AG20443 (cell line): ENCODE measurements at places on chromosomes 6 and 20.

GRCh38 chr6:147974376-147974775 is 368.3 kb upstream of the SASH1 start:
- no peak for DNase-seq

- peak; percentile 60 for DNase-seq
Measured at GRCh38 chr20:60206259-60206658, 248.0 kb downstream of the CDH26 start.

GRCh38 chr6:154683756-154684523 is 49.3 kb upstream of the SCAF8 start:
- peak; percentile 56 for DNase-seq

DNA sequence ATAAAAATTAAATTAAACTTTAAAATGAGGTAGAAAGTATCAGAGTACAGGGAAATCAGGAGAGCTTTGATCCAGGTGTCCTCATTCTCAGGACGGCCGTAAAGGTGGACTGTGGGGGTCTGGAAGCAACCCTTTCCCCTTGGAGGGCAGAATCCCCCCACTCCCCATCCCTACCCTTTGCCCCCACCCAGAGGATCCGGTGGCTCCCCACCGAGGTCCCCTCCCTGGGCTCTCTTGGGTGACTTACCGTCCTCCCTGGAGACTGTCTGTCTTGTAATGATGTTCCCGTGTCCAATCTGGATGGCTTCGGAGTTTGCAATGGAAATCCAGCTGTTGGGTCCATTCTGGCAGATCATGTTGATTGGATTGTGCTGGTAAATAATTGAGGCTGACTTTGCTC is 7.3 kb downstream of the ZBP1 start:
- no peak for DNase-seq

DNA sequence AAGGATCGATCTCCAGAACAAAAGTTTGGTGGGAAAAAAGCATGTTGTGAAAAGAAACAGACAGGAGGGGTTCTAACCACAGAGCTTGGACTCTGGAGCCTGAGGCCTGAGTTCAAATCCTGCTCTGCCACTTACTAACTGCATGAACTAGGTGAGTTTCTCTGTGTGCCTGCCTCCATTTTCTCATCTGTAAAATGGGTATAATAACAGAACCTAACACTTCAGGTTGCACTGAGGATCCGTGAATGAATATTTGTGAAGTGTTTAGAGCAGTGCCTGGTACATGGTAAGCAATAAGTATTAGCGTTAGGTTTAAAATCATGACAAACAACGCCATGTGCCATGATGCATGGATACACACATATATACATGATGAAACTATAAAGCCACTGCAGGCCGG is 36.6 kb downstream of the TTLL9 start:
- no peak for DNase-seq

DNA sequence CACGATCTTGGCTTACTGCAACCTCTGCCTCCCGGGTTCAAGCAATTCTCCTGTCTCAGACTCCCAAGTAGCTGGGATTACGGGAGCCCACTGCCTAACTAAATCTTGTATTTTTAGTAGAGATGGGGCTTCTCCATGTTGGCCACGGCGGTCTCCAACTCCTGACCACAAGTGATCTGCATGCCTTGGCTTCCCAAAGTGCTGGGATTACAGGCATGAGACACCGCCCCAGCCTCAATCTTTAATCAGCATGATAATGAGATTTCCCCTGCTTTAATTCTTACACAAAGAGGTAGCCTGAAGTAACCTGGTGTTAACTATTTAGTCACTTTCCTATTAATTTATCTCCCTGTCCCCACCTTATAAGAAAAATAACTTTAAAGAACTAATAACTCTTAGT is 31.3 kb upstream of the TRDN start:
- no peak for DNase-seq

GRCh38 chr6:20708367-20709124 is 174.3 kb downstream of the CDKAL1 start:
- DNase-seq, result peak; percentile 20

GRCh38 chr6:28901831-28902230 is 22.0 kb downstream of the TRIM27 start:
- no peak for DNase-seq

DNA sequence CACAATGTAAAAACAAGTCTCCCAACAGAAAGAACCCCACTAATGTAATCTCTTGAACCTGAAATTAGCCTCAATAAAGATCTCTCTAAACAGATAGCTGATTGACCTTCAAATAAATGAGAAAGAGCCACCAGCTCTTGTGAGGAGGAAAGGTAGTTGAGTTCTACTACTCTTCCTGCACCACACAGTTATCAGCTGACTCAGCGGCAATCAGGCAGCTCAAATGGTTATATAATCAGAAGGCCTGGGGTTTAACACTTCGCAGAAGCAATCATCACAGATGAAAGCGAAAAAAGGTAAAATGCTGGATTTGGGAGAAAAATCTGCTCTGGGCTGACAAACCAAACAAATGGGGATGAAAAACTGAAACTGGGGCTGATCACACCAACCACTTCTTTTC is 91.8 kb downstream of the CHD6 start:
- no peak for DNase-seq

DNA sequence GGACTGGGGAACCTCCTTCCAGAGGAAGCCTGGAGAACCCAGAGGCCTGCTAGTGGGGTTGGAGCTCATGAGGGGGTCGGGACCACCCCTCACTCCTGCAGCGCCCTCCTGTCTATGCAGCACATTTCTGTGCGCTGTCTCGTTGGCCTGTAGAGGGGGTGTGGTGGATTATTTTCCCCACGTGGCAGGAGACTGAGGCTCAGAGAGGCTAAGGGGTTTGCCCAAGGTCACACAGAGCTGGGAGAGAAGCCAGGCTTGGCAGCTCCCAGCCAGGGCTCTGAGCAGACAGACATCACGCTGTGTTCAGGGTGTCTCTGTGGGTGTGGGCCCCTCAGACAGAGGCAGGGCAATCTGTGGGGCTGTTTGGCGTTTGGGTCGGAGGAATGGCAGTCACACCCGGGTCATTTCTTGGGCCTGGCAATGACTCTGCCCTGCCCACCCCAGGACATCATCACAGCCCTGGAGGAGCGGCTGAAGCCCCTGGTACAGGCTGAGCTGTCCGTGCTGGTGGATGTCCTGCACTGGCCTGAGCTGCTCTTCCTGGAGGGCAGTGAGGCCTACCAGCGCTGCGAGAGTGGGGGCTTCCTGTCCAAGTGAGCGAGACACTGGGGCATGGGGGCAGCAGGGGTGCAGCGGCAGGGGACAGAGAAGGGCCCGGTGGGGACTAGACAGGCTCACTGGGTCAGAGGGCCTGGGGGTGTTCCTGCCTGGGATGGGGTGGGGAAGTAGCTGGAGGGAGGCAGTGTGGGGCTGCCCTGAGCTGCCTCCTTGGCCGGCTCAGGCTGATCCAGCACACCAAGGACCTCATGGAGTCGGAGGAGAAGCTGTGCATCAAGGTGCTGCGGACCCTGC is 27.7 kb downstream of the UQCC2 start:
- no peak for DNase-seq

GRCh38 chr6:116278481-116278829 is 1.3 kb downstream of the TSPYL1 start:
- DNase-seq, result no peak

DNA sequence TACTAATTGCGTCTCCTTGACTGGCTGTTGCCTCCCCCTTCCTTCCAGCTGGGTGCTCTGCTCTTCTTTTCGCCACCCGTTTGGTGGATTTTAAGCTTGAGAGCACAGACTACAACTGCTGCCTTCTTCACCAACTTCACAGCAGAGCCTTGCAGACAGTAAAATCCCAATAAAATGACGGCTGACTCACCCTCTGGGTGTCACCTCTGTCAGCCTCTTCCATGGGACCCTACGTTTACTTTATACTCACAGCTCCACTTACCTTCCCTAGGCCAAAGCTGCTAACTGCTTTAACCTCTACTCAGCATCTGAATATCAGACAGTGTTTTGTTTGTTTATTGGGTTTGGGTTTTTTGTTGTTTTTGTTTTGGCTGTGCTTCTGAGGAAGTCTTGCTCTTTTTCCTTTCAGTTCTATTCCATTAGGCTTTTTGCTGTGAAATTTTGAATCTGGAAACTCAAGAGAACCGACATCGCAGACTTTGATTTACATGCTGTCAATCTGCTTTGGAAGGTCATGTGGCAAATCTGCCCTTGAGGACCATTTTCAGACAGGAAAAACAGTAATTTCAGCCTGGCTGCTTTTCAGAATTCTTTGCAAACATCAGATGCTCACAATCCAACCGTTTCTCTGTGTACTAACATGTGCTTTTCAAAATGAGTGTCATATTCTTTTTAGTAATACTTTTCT is 2.4 kb downstream of the AGPAT4 start:
- DNase-seq, result no peak

- DNase-seq, result no peak
Measured at GRCh38 chr20:9100691-9101090, 31.8 kb downstream of the PLCB4 start.

DNA sequence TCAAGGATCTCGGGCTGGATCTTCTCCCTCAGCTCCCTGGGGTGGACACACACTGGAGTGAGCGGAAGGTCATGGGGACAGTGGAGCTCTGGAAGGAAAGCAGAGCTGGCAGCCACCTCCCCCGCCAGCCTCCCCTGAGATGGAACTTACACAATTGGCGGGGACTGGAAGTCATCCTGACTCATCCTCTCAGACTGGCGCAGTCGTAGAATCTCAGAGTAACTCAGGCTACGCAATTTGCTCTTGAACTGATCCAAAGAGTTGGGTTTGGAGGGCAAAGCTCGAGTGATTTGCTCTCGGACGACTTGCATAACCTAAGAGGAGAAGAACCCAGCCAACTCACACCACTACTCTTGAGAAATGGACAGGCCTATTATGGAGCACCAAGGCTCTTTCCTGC is 34.8 kb downstream of the ELMO2 start:
- peak; percentile 34 for DNase-seq

DNA sequence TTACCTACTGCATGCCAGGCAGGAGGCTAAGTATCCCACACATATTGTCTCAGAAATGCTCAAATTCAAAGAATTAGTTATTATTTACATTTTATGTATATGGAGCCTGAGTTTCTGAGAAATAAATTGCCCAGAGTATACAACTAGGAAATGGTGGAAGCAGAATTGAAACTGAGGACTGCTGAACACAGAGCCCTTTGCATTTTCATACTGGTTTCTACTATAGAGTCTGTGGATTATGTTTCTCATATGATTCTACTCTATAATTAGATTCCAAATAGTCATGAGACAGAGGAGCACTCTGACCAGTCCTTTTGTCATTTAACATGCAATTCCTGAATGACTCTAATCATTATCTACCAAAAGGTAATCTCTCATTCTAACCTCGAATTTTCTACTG is 254.3 kb downstream of the LMBRD1 start:
- no peak for DNase-seq

GRCh38 chr20:9800421-9800820 is 38.5 kb downstream of the PAK5 start:
- DNase-seq, result no peak
